ENCODE measurements at places on chromosomes 12 and 14.
A peak's percentile ranks its signal among the peaks of the same experiment; 100 is the strongest.

DNA sequence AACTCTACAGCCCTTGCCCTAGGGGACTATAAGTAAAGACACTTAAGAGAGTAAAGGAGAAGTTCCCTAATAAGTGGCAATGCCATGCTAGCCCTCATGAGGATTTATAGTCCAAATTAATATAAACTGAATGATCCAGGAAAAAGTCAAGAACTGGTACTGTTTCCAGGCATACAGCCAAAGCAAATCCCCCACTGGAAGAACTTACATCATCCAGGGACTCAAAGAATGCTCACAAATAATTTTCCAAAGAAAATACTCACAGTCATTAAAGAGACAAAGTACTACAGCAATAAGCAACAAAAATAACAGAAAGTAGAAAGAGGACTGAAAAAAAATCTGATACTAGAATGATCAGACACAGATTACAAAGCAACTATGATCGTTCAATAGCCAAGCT lies 79.7 kb upstream of the RAP1B start:
- no peak overlapping the region for H3K4me3 ChIP-seq
- H3K27me3 ChIP-seq, result no peaks in the 10 kb centered on the region
- H3K4me1 ChIP-seq, result no peaks in the 10 kb centered on the region
- no peak overlapping the region for H3K27ac ChIP-seq
- no peak for DNase-seq
- H3K36me3 ChIP-seq, result no peaks in the 10 kb centered on the region

DNA sequence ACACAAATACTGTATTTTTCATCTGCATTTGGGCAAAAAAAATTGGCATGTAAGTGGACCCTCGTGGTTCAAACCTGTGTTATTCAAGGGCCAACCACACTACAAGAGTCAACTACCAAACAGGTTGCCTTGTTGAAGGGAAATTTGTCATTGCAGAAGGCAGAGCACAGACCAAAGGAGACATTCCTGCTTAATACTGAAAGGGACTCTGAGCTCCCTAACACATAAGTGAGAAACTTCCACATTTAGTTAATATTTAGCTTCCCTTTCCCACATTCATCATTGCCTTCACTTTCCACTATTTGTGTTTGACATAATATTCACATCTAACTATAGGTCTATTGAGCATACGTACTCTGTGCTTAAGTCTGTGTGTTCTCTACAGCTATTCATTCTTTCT lies 266.9 kb downstream of the KCNH5 start:
- H3K27ac ChIP-seq, result no peak overlapping the region
- no peaks in the 10 kb centered on the region for H3K27me3 ChIP-seq
- H3K36me3 ChIP-seq, result no peaks in the 10 kb centered on the region
- no peak for DNase-seq

DNA sequence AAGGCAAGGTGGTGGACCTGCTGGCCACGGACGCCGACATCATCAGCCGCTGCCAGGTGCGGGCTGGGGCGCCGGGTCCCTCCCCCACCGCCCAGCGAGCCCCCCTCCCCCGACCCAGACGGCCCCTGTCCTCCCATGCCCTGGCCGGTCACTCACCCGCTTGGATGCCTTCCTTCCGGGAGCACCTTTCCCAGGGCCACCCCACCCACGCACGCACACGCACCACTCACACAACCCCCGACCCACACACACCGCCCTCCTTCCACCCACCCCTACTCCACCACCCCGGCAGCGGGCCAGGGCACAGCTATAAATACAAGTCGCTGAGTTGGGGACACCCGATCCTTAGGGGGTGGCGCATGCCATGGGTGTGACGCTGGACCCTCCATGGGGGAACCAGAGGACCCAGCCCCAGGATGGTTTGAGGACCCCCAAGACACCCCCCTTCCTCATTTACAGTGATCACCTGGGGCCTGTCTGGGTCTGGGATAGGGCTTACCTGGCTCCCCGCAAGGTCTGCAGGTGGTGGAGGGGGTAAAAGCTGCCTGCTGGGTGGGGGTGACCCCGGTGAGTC lies 465 bp downstream of the ADSS1 start:
- H3K4me3 ChIP-seq, result peak overlapping the region; percentile 45
- peaks cover 10% of the 10 kb centered on the region for H3K4me1 ChIP-seq
- H3K27me3 ChIP-seq, result peaks cover 32% of the 10 kb centered on the region
- no peaks in the 10 kb centered on the region for H3K36me3 ChIP-seq

DNA sequence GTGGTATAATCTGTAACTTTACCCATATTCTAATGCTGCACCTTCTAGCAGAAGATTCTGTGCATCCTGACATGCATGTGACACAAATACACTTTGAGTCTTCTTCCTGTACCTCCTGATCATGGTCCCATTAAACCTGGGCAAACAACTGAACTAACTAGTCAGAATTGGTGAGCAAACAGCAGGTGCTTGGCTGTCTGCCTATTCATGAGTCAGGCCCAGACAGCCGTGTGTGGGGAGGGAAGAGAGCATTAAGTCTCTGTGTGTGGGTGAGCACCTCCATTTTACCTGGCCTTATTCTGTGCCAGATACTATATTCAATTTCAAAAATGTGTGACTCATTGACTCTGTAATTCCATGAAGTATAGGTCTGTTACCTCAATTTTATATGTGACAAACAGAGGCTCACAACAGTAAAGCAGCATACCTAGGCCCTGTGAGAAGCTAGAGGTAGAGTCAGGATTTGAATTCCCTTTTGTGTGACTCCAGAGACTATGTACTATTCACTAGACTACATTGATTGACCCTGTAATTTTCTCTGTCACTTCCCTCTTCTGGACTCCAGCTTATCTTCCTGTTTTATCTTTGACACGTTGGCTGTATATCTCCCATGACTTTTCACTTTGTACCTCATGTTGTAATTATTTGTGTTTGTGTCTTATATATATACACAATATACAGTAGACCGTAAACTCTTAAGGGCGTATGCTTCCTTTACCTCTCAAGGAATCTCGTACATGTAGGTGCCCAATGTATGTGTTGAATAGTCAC lies 32.2 kb downstream of the SUSD6 start:
- H3K4me3 ChIP-seq, result no peak overlapping the region
- H3K27ac ChIP-seq, result no peak overlapping the region
- H3K36me3 ChIP-seq, result no peaks in the 10 kb centered on the region
- H3K27me3 ChIP-seq, result no peaks in the 10 kb centered on the region
- H3K4me1 ChIP-seq, result peaks cover 15% of the 10 kb centered on the region

GRCh38 chr12:76457010-76457409 lies 102.6 kb downstream of the OSBPL8 start:
- DNase-seq, result no peak
- no peaks in the 10 kb centered on the region for H3K36me3 ChIP-seq
- no peaks in the 10 kb centered on the region for H3K27me3 ChIP-seq
- no peaks in the 10 kb centered on the region for H3K4me1 ChIP-seq
- H3K27ac ChIP-seq, result no peak overlapping the region
- no peak overlapping the region for H3K4me3 ChIP-seq

DNA sequence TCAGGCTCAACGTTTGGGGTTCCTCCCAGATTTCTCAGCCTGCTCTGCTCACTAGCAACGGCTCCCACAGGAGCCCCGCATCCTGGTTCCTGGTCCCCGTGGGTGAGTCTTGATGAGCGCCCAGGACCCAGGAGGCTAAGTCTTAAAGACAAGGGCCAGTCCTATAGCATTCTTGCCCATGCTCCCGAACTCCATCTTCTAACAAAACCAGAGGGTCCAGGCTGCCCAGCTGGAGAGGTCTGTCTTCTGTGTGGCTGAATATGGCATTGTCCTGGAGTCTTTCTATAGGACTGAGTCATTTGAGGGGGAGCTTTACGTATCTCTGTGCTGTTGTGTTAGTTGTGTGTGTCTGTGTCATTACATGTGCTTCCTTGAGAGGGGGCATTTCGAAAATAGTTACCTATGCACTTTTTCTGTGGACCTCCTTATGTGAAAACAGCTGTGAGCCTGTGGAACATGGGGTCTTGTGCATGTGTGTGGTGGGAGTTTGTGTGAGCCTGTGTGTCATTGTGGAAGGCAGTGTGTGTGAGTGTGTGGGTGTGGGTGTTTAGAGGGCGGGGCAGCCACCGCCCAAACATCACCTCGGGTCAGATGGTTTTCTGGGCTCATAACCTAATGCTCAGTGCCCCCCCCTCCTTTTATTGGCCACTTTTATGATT lies 9.1 kb upstream of the TBX5 start:
- H3K4me1 ChIP-seq, result no peaks in the 10 kb centered on the region
- peaks cover 3% of the 10 kb centered on the region for H3K27me3 ChIP-seq
- no peak overlapping the region for H3K27ac ChIP-seq
- no peak for DNase-seq

DNA sequence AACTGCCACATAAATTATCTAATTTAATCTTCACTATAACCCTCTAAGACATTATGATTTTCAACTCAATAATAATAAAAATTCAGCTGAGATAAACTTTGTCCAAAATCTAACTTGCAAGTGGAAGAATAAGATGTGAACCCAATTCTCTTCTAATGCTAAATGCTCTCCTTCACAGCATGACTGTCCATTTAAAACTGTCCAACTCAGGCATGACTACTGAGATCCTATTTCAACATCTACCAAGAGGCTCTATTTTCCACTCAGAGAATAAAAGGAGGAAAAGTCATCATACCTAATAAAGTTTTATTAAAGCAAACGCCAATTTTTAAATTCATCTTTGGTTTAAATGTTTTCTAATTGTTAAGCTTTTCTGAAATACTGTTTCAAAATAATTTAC lies 183.6 kb downstream of the MED13L start:
- no peak overlapping the region for H3K27ac ChIP-seq
- no peaks in the 10 kb centered on the region for H3K27me3 ChIP-seq
- no peaks in the 10 kb centered on the region for H3K36me3 ChIP-seq
- H3K4me3 ChIP-seq, result no peak overlapping the region
- DNase-seq, result no peak

- no peaks in the 10 kb centered on the region for H3K4me1 ChIP-seq
- no peak overlapping the region for H3K27ac ChIP-seq
- H3K27me3 ChIP-seq, result no peaks in the 10 kb centered on the region
- H3K4me3 ChIP-seq, result no peak overlapping the region
Measured at GRCh38 chr14:97264516-97265230, 467.5 kb downstream of the VRK1 start.

DNA sequence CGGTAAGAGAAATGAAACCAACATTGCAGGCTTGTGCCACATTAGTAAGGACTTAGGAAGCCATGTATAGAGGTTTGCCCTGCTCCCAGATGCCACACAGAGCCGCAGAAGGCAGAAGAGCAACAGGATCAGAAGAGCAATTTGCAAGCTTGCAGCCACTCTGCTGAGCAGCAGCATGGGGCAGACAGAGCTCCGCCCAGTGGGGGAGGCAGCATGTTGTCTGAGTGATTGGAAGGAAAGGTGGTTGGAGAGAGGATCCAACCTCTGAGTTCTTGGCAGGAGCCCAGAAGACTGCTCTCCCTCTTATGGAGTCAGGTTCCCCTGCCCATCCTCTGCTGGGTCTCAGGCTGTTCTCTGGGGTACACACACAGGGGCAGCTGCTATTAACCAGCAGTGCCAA lies 2.3 kb upstream of the KRT6A start:
- H3K27me3 ChIP-seq, result peaks cover 33% of the 10 kb centered on the region
- H3K4me3 ChIP-seq, result no peak overlapping the region
- no peak overlapping the region for H3K27ac ChIP-seq

- peaks cover 4% of the 10 kb centered on the region for H3K4me1 ChIP-seq
- H3K27me3 ChIP-seq, result peaks cover 92% of the 10 kb centered on the region
- H3K4me3 ChIP-seq, result peak overlapping the region; percentile 62
- no peaks in the 10 kb centered on the region for H3K36me3 ChIP-seq
- H3K27ac ChIP-seq, result no peak overlapping the region
- no peak for DNase-seq
Measured at GRCh38 chr12:6828781-6829535, 751 bp downstream of the P3H3 start.

DNA sequence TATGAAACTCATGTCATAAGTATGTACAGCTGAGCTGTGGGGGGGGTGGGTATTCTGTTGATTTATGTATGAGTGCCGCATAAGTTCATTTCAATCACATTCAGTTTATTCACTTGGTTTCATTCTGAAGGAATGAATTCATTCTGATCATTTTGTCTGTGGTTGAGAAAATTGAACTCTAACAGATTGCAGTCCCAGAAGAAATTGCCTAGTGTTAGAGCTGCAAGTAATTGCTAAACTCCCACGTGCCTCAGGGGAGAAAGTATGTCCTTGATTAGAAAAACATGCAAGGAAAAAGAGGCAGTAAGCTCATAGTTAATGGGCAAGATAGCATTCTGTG lies 442.4 kb upstream of the MGAT4C start:
- H3K27me3 ChIP-seq, result no peaks in the 10 kb centered on the region
- no peaks in the 10 kb centered on the region for H3K4me1 ChIP-seq
- no peak overlapping the region for H3K27ac ChIP-seq
- DNase-seq, result no peak
- H3K4me3 ChIP-seq, result no peak overlapping the region

GRCh38 chr12:90910958-90911357 lies 44.0 kb downstream of the CCER1 start:
- no peaks in the 10 kb centered on the region for H3K36me3 ChIP-seq
- DNase-seq, result no peak
- H3K27ac ChIP-seq, result no peak overlapping the region
- H3K4me3 ChIP-seq, result no peak overlapping the region

DNA sequence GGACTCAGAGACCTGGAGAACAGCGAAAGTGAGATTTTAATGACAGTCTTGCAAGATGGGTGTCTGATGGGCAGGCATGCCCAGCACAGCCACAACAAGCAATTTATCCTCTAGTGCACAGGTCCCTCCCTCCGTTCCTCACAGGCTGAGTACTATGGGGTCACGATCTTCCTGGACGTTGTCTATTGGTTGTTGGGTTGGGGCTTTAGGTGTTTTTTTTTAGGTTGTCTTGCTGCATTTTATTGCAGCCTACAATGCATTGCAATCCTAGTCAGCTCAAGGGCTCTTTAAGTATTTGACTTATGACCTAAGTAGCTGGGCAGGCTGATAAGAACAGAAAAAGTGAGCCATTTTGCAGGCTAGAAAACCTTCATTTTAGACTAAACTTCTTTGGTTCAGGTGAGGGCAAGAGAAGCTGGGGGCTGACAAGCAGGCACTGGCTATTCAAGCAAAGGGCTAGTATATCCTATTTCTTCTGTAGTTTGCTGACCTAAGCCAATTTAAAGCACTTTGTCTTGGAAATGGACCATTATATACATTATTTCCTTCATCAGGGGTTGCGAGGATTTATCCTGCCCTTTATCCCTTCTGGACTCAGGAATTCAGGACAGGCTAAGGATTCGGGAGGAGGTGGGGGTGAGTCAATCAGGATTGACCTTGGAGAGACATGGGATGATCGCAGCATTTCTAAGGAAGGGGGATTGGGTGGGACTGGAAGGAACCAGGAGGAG lies 6.0 kb downstream of the KRT7 start:
- no peak overlapping the region for H3K27ac ChIP-seq
- no peaks in the 10 kb centered on the region for H3K4me1 ChIP-seq
- peaks cover 17% of the 10 kb centered on the region for H3K27me3 ChIP-seq
- DNase-seq, result no peak
- H3K4me3 ChIP-seq, result no peak overlapping the region

All from MM.1S (cell line).